ENCODE measurements at places on chromosomes 3 and 15.

DNA sequence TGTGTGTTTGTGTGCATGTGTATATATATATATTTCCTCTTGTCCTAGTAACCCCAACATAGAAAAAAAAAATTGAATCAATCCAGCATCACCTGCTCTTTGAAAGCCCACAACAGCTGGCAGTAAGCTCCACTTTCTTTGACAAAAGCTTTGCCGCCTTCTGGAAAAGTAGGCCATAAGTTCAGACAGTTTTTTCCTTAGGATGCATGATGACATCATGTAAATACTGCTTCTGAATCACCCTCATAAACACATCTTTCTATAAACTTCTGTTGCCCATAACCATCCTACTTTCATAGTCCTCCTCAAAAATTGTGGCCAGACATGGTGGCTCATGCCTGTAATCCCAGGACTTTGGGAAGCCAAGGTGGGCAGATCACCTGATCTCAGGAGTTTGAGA, 67.4 kb downstream of the CSNK1G1 start:
- DNase-seq: no peak

DNA sequence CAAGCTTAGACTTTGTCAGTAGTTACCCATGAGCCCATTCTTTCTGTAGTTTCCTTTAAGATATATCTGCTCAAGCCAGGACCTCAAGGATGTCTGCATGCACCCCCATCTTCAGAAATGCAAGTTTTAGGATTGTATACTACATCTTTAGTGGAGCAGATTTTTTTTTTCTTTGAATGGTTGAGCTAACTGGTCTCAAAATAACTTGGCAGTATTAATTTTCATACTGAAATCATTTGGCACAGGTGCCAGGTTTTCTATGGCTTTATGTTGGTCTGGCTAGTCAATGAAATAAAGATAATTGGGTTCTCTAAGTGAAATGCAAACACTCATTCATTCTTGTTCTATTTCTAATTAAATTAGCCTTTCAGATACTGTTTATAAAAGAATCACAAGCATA, 108.9 kb downstream of the ATG7 start:
- no peak for DNase-seq

GRCh38 chr3:120471643-120472042, 20.9 kb upstream of the FSTL1 start:
- no peak for DNase-seq

DNA sequence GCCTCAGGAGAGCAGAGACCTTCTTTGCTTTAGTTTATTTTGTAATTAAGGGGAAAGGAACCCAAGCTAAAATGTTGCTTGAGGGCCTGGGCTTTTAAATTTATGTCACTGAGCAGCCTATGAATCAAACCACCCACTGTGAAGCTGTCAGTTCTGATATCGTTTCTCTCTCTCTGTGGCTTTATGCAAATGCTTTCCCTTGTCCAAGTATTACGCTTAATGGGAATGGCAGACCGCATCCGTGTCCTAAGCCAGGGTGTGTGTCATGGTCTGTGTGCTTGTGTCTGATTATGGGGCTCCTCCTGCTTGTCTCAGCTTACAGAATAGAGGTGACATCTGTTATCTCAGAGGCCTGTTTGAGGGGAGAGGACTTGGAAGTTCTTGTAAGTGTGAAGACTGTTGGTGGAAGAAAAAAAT, 82.4 kb downstream of the EBLN2 start:
- no peak for DNase-seq

GRCh38 chr15:80739919-80740318, 39.3 kb upstream of the CEMIP start:
- no peak for DNase-seq

DNA sequence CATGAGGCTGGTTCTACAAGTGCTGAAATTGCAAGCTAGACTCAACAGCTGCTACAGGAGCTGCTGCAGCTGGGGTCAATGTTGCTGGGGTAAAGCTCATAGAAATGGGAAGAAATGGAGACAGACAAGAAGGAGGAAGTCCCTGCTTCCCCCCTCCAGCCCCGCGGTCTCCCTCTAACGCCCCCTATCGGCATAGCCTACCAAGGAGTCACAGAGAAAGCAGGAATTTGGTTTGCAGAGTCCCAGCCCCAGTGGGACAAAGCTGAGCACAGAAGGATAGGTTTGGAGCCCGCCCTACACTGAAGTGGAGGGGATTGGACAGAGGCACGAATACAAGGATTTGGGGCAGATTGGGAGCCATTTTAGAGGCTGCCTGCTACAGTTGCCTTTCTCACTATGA, 176.9 kb upstream of the ANKRD28 start:
- DNase-seq: no peak

- DNase-seq: no peak
Observed at GRCh38 chr3:130787422-130788068, 40.9 kb upstream of the PIK3R4 start.

DNA sequence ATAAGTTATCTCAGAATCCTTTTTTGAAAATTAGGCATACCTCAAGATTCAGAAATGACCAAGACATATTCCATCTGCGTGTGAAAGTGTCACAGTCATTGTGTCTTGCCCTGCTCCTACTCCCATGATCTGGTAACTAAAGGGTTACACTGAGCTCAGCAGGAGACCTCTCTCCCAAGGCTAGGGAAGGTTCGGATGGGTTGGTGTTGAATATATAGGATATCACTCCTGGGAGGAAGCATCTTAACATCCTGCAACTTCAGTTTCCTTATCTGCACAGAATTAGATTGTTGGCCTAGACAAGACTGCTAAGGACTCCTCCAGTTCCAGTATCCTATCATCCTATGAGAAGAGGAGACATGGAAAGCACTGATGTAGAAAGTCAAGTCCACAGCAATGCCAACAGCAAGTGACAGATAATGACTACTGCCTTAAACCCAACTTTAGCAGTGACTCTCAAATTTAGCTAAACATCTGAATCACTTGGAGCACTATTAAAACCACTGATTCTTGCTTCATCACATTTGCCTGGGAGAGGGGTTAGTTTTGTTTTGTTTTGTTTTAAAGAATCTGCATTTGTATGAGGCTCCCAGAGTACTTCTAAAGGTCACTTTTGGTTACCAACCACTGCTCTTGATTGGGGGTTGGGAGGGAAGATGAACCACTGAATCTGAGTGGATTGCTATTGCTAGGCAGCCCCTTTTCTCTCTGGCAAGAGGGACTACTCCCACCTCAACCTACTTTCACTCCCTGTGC, 9.7 kb downstream of the ADAMTS9 start:
- no peak for DNase-seq

- no peak for DNase-seq
Observed at GRCh38 chr3:114746502-114746901, 400.6 kb downstream of the ZBTB20 start.

DNA sequence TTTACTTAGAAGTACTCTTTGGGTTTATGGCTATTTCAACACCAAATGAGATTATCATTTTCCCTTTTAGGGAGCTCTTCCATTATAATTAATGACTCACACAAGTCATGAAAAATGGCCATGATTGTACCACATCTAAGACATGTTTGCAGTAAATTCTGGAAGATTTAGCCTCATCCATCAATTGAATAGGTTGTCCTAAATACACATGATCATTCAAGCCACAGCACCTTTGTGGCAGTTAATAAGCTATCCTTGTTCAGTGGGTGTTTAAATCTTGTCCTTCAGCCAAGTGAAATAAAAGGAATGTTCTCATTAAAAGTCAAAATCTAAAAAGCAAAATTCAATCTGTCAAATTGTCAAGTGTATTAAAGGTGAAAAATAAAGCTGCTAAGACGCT, 237.5 kb downstream of the ZPLD1 start:
- DNase-seq: no peak

DNA sequence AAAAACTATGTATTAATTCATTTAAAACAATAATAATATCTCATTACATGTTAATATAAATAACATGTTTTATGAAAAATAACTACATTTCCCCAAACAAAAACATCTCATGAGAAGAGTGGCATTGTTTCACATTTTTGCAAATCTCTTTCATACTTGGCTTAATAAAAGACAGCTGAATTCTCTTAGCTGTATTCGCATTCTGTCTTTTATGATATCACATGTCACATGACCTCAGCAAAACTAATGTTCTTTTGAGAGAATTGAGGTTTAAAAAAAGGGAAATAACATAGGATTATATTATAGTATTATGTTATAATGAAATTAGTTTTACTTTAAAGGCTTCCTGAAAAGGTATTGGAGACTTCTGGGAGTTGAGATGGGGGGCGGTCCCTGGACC, 48.4 kb upstream of the SPPL2A start:
- DNase-seq: no peak

DNA sequence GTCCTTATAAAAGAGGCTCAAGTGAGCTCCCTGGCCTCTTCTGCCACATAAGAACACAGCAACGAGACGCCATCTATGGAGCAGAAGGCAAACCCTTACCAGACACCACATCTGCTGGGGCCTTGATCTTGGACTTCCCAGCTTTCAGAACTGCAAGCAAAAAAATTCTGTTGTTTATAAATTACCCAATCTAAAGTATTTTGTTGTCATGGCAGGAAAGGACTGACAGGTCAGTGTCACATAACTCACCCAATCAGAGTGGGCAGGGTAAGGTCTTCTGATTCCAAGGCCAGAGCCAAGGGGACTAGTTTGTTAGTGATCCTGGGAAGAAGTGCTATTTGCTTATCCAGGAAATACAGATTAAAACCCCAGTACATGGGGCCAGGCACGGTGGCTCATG, 98.9 kb downstream of the HMG20A start:
- DNase-seq: no peak

DNA sequence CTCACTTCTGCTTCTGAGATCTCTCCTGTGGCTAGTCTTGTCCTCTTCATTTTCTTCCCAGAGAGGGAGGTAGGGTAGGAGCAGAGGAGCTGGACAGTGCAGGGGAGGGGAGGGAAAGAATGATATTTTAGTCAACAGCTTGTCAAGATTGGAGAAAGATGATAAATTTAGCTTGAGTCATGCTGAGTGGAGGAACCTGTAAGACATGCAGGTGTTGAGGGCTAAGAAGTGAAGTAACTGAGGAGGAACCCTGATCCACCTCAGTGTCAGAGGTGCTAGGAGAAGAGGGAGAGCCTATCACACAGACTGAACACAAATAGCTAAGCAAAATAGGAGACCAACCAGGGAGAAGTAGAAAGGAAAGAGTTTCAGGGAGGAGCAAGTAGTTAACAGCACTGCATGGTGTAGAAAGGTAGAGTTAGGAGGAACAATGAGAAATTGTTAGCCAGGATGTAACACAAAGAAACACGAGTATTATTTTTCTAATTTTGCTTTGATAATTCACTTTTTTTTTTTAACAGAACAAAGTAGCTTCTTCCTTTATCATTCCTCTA, 108.2 kb upstream of the CHRM5 start:
- no peak for DNase-seq

DNA sequence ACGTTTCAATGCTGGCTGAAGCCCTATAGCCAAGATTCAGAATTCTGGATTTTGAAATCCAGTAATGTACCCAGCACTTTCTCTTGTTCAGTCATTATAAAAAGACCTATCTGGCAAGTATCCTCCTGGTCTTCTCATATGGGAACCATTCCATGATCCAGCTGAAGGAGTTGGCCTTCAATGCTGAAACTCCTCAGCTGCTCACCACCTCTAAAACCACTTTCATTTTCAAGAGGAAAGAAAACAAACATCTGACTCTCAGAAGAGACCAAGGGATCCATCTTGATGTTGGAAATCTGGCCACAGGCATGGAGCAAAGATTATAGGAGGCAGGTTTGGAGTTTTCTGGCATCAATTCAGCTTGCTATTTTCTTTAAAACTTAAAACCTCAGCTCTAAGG, 235.4 kb downstream of the FMN1 start:
- no peak for DNase-seq

- no peak for DNase-seq
Observed at GRCh38 chr15:64110950-64111678, 15.3 kb downstream of the SNX1 start.

- no peak for DNase-seq
Observed at GRCh38 chr3:57951066-57951882, 56.9 kb upstream of the FLNB start.

DNA sequence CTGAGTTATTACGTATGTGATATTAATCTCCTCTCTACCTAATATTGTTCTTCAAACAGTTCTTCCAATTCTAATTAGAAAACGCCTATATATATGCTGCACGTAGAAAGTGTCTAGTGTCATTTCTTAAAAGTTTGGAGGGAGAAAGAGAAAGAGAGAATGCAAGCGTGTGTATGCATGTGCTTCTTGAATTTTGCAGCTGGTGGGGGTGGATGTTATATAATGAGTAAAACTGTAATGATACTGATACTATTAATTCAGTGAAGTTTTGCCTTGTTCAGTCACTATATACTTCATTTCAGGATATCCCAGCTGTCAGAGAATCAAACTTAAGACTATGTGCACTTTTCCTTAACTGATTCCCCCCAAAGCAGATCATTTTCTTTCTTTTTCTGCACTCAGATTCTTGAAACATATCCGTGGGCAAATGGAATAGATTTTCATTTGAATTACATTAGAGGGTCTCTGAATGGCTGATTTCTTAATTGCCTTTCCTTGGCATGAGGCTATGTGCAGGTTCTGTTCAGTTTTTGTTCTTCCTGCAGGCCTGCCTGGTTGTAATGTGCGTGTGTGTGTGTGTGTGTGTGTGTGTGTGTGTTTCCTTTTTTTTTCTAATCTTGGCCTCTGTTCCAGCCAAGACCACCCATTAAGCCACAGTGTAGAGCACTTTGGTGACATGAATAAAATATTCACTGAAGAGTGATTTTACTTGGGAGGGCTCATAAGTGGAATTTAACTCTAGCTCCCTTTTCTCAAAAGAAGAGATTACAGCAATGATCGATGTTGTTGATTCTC, 617.5 kb downstream of the RBMS3 start:
- DNase-seq: no peak

DNA sequence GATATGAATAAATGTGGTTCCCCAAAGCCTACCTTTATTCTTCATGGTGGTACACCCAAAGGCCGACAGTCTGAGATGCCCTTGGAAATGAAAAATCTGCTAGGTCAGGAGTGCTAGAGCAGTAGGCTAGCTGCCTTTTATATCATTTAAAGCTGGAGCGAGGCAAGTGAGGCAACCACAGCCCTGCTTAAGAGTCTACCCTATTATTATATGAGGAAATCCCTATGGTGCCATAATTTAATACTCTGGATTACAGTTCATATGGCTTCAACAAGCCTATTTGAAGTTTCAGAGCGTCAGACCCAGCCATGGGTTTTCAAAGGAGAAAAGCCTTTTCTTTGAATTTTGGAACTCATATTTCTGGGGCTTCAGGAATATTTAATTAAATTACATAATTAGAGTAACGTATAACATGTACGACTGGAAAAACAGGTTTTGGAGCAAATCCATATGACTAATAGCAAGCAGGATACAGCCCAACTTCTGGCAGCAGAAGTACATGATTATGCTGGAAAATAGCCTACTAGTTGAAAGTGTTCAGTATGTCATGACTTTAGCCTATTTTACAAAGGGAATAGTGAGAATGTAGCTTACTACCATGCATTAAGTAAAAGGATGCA, 18.0 kb upstream of the SLTM start:
- no peak for DNase-seq
